ENCODE measurements at places on chromosomes 1 and 21.

DNA sequence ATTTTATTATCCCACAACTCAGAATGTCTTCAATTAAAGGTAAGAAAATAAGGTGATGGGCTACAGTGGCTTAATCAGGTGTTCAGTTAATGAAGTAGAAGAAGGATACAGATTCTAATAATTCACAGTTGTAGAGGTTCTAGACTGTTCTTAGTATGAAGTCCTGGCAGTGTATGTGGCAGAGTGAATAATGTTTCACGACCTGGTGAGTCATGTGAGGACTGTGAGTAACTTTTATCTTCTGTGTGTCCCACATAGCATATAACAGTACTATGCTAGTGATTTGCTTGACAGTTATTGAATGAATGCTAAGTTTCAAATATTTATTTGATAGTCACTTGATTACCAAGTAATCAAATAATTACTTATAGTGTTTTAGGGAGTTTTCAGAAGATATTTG is 20.0 kb downstream of the SLC16A4 start:
- DNase-seq = no peak

- no peak for DNase-seq
Measured at GRCh38 chr1:8061673-8062386, 35.7 kb upstream of the ERRFI1 start.

DNA sequence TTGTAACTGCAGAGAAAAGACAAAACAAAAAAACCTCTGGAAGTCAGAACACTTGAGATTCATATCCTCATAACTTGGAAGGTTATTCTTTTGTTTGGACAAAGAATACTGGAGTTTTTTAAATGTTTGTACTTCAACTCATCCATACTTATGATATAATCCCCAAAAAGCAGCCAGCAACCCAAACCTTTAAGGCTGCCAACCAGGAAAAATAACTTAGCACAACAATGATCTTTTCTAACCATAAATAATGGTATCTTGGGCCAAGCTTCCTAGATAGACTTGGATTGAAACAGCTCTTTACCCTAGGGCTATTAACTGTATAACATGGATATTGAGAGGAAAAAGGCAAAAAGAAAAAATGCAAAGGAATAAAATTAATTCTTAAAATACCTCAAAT is 335.1 kb downstream of the LTN1 start:
- no peak for DNase-seq

DNA sequence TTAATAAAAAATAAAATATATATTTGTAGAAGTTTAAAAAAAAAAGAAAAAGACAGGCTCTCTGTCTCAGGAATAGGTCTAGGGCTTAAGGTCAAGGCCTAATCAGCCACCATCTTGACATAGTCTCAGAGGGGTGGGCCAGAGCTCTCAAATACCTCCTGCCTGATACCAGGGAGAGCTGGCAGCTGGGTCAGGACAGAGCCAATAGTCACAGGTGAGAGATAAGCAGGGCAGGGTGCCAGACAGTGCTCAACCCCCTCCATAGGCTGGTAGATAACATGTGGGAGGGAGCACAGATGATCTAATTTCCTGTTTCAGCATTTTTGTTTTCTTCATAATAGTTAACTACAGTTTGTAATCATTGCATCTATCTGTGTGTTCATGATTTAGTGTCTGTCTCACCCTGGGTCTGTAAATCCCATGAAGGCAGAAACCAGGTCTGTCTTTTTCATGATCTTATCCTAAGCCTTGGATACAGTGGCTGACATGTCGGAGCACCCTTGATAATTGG is 152.0 kb upstream of the GRIK3 start:
- DNase-seq = no peak

DNA sequence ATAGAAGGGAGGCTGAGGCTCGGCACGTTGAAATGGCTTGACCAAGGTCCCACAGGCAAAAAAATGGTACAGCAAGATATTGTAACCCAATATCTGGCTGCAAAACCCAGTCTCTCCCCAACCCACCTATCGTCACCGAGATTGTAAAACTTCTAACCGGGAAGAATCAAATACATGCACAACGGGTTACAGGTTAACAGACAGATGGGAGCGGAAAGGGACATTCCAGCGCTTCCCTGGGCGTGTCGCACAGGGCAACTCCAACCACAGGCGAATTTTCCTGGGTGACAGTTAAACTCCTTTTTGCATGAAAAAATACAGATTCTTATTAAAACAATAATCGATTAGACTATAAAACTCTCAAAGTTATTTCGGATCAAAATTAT is 31.8 kb upstream of the JUN start:
- no peak for DNase-seq

- DNase-seq = no peak
Measured at GRCh38 chr1:115567431-115567830, 74.3 kb upstream of the VANGL1 start.

GRCh38 chr1:229869240-229869639 is 197.8 kb upstream of the GALNT2 start:
- DNase-seq = no peak

DNA sequence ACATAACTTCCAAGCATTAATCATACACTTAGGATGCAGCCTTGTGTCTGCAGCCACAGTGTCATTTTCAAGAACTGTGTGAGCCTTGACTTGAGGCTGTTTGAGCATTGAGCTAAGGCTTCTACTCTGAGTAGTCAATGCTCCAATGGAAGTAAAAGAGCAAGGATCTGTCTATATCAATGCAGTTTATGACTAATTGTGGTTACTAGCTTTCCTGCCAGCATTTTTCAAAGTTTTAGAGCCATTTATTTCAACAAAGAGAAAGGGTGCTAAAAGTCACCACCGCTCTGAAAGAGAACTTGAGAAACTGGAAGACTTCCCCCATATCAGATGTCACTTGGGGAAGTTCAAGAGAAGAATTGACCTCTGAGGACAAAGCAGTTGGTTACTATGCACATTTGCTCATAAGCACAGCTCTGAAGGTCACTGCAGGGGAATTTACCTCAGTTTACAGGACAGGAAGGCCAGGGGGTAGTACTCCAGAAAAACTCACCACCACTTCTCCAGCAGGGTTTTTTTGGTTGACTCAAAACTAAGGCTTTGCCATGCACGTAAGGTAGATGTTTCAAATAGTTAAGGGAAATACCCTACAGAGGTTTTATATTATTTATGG is 24.5 kb upstream of the RGS1 start:
- no peak for DNase-seq

DNA sequence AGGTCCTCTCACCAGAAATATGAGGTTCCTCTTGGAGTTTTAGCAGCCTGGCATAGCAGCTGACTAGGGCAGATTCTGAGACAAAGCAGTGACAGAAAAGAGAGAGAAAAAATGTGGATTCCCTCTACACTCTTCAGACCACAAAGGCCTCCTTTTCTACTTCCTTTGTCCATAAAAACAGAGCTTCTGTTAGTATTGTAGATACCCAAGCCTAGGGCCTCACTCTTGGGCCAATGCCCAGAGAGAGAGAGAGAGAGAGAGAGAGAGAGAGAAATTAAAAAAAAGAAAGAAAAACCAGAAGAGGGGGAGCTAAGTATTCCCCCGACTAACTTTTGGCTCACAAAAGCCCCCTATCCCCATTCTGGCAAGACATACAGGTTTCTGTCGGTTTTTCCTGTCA is 2.4 kb upstream of the ZRANB2 start:
- no peak for DNase-seq

DNA sequence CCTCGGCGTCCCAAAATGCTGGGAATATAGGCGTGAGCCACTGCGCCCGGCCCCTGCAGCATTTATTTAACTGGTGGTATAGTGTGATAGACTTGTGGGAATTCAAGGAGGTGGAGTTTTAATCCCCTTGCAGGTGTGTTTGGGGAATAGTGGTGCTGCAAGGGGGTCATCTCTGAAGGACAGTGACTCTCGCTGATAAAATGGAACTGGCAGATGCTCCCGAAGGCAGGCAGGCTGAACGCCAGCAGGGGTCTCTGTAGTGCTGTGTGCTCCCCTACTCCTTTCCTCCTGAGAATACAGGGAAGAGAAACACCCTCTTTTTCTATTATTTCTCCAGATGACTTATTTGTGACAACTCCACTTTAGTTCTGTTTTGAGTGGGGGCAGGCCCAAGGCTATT is 4.0 kb downstream of the OSCP1 start:
- DNase-seq = no peak

DNA sequence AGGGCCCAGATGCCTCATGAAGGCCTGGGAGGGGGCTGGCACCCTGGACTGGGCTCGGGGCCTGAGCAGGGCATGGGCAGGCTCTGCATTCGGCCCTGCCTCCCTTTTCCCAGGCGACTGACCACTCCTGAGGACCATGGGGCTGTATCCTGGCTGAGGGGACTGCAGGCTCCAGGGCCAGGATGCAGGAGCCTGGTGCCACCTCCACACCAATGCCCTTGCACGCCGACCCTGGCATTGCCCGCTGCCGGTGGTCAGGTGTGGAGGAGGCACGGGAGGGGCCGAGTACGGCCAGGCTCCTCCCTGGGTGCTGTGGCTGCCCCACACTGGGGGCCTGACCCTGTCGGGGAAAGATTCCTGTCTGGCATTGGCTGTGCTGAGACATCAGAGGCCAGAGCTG is 128.9 kb downstream of the SIK1 start:
- no peak for DNase-seq
